ENCODE measurements at places on chromosomes 2 and 18.

GRCh38 chr2:80154231-80154915, 150.2 kb downstream of the LRRTM1 start:
- no peak for DNase-seq

DNA sequence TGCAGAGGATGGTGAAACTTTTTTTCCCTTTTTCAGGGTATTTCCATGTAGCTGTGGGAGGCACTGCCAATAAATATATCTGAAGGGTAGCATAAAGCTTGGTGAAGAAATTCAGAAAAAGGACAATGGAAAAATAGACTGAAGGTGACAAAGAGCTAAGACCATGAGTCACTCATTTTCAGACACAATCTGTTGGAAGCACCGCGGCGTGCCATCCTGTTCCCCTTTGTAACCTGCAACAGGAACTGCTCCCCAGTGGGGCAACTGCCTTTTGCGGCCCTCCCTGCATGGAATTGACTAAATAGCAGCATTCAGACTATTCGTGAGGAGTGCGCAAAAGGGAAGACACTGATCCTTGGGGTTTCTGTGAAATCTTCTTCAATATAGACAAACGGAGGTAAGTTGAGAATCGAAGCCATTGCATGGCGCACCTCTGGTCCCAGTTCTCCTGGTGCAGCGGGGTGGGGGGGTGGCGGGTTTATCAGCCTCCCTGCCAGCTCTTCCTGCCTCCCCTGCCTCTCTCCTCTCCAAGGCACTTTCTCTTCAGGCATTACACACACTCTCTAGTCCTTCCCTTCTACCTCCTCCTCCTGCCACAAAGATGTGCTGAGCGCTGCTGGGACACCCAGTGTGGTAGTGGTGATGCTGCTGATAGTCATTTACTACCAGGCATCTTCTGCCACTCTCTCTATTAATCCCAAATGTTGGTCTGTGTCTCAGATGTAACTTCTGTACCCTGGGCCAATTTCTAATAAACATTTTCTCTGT, 126.2 kb upstream of the TMEM200C start:
- DNase-seq: no peak

GRCh38 chr2:108560895-108561530, 26.7 kb downstream of the LIMS1 start:
- no peak for DNase-seq

GRCh38 chr2:27245626-27246025, 17.2 kb downstream of the SLC30A3 start:
- DNase-seq: no peak

DNA sequence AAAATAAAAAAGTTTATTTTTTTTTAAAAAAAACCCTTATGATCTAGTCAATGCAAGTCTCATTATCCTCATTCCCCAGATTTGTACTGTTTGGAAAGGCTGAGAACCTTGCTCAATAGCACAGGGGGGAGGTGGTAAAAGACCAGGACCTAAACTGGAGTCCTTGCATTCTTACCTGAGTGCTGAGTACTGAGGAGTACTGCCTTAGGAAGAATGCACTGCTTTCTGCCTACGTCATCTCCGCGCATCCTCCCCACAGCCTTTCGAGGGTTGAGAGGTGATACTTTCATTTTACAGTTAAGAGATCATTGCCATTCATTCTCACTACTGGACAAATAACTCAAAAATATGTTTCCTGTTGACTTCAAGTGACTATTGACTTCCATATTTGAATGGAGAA, 73.8 kb downstream of the MAP3K20 start:
- no peak for DNase-seq

- no peak for DNase-seq
Observed at GRCh38 chr2:182090486-182090885, 104.8 kb downstream of the PPP1R1C start.

GRCh38 chr2:174868878-174869277, 104.6 kb upstream of the CHRNA1 start:
- DNase-seq: no peak

DNA sequence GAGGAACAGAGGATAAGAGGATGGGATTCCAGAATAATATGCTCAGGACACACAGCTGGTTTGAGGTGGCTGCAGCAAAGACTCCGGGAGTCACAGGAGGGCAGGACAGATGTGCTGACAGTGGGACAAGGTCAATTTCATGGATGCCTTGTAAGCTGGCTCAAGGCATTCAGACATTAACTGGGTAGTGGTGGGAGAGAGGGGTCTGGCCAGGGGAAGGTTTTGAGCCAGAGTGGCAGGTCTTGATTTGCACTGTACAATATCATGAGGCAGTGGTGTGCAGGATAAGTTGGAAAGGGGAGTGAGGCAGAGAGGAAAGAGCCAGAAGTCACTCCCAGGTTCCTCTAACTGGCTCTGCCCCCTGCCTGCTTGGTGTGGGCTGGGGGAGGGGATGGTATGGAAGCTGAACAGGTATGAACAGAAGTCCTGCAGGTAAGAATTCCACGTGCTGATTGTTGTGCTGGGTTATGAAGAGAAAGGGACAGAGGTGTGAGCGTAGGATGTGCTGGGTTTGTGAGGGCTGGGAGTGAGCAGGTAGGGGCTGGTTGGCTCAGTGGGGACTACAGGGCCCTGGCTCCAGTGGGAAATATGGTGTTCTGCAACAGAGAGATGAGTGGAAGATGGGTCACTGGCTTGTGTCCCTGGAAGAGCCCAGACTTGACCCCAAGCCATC, 141.7 kb upstream of the COPS8 start:
- DNase-seq: no peak

DNA sequence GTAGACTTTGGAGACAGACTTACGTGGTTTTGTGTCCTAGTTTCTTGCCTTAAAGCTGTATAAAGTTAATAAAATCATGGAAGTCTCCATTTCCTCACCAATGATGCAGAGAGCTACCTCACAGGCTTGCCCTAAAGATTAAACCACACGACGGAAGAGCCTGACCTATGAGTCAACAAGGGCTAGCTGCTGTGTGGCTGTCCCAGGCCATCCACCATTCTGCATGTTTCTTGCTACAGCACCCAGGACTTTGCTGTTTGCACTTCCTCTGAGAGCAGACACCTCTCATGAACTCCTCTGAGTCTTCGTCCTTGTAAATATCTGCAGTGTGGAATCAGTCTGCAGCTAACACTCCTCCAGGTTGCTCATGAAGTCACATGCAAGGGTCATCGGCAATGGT, 160.0 kb upstream of the TRIB2 start:
- no peak for DNase-seq

GRCh38 chr2:37914340-37914739, 10.7 kb upstream of the RMDN2 start:
- no peak for DNase-seq

GRCh38 chr2:238096311-238097011, 3.7 kb upstream of the ESPNL start:
- no peak for DNase-seq

DNA sequence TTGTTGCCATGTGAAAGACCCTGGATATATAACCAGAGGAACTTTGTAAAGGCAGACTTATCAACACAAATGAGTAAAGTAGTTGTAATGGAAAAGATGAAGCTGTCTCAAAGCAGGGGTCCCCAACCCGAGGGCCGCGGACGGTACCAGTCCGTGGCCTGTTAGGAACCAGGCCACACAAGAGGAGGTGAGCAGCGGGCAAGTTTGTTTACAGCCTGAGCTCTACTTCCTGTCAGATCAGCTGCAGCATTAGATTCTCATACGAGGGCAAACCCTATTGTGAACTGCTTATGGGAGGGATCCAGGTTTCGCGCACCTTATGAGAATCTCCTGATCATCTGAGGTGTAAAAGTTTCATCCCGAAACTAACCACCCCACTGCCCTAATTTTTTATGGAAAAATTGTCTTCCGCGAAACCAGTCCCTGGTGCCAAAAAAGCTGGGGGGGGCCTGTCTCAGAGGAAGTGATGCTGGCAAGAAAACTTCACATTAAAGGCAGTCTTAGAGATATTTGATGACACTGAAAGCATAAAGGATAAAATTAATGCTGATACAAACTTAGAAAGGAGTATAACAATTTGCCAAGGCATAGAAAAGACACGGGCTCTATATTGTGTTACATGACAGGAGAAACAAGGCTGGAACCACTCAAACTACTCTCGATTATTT, 57.5 kb upstream of the MSTN start:
- no peak for DNase-seq

DNA sequence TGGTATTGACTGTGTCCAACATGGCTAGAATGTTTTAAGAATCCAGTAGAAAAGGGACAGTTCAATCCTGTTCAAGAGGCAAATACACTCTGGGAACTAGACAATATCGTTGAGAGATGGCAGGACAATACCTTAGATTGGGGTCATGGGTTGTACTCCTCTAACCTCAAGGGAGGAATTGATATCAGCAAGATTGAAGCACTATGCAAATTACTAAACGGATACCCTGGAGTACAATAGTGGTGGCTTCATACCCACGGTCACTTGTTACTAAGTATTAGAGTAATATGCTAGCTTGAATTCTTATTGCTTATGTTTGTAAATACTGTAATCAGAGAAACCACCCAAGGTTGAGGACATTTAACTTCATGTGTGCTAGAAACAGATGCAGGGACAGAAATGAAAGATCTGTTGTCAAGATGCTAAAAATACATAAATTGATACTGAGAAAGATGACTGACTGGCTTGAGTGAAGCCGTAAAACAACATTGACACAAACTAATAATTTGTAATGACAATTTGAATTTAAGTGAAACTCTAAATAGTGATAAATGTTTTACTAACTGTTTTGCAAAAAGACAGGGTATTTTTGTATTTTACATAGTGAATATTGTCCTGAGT, 73.3 kb downstream of the KCNJ3 start:
- no peak for DNase-seq

DNA sequence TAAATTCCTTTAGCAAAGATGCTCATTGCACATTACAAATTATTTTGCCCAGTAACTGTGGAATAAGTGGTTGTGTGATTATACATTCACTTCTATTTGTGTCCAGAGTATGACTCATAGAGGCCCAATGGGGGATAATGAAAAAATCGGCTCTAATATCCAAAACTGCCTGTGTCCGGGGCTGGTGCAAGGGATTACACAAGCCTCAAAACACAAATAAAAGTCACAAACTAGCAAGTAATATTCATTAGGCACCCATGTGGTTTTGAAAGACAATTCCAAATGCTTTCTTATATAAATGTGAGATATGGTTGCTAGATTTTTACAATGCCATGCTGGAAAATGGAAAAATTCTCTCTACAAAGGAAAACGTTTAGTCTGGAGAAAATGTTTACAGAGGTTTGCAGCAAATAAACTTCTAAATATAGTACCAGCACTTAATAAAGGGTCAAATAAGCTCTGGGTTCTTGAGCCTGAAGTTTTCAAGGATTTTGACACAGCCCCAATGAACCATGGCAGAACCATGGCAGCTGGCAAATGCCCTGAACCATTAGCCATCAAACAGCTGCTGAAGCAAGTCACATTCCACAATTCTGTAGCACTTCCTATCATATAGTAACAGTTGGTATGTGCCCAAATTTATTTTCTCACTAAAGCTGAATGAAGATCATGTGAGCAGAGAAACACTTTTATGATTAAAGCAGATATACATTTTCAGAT, 40.5 kb downstream of the IRS1 start:
- DNase-seq: no peak

DNA sequence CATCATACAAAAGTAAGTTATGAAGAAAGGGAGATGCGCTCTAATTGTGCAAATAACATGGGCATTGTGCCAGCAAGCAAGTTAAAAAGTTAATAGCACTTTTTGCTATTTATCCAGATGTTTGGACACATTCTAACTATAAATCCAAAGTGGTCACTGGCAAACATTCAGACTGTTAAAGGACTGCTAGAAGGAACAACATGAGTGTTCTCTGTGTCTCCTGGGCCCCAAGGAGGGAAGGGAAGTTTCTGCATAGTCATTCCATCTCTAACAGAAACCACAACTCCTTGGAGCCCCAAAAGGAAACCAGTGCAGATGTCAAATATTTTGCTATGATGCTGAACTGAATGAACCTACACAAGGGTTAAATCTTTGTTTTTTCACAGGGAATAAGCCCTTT, 213.3 kb upstream of the HNRNPA3 start:
- DNase-seq: no peak

- no peak for DNase-seq
Observed at GRCh38 chr2:70498054-70498453, 55.6 kb downstream of the TGFA start.

- DNase-seq: no peak
Observed at GRCh38 chr2:203059567-203060240, 45.0 kb downstream of the NBEAL1 start.

GRCh38 chr2:48343154-48343553, 186.8 kb upstream of the STON1 start:
- DNase-seq: no peak

DNA sequence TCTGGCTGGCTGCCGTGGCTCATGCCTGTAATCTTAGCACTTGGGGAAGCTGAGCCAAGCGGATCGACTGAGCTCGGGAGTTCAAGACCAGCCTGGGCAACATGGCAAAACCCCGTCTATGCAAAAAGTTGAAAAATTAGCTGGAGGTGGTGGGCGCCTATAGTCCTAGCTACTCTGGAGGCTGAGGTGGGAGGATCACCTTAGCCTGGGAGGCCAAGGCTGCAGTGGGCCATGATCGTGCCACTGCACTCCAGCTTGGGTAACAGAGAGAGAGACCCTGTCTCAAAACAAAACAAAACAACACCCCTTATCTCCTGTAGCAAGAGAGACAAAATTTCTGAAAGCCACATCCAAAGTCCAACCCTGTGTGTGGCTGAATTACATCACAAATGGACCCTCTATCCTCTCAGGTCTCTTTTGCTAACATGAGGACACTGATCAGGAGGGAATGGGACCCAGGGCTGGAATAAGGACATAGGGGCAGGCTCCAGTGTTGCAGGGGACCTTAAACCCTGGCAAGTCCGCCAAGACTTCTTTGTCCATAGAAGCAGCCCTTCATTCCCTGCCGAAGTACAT, 64.8 kb downstream of the PSMG2 start:
- no peak for DNase-seq

DNA sequence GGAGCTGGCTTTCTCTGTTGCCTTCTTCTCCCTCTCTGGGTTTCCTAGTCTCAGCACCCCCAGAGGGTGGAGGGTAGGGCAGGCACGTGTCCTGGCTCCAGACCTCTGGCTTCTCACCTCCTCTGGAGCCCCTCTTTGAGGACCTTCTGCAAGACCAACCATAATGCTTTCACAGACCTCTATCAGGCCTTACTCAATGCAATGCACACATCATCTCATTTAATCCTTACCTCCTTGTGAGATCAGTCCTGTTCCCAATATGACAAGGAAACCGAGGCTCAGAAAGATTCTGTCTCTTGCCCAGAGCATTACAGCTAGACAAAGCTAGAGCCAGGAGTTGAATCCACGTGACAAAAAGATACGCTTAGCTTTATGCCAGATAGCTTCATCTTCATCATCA, 8.2 kb downstream of the ATOH8 start:
- DNase-seq: no peak

- no peak for DNase-seq
Observed at GRCh38 chr2:218829868-218830451, 1.6 kb downstream of the PRKAG3 start.

Measured in activated naive CD8-positive, alpha-beta T cell treated with anti-CD3 and anti-CD28 coated beads, Interleukin-2, amount 50 U/mL, for 16 hours (primary cell).